T-helper 1 cell (primary cell): ENCODE measurements at places on chromosomes 5 and 9.
A peak's percentile ranks its signal among the peaks of the same experiment; 100 is the strongest.

GRCh38 chr9:81035171-81035570, 654.2 kb downstream of the TLE1 start:
- DNase-seq: no peak

DNA sequence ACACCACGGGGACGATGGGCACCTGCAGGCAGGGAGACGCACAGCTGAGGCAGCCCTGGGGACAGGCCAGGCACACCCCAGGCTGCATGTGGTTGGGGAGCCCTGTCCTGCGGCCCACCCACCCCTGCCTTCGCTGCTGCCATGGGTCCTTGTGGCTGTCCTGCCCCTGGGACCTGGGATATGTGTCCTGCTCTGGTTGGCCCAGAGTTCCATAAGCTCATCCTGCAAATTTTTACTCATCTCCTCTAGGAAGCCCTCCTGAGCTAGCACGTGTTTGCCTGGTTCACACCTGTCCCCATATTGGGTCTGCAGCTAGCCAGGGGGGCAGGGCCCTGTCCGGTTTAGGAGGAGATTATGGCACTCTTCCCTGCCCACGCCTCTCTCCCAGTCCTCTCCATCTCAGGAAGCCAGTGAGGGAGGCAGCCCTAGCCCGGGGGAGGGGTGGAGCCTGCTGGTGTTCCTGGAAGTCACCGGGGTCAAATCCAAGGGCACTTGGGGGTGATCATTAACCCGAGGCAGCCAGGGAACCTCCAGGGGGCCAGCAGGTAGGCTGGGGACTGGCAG, 12.2 kb downstream of the EGFL7 start:
- DNase-seq: no peak

DNA sequence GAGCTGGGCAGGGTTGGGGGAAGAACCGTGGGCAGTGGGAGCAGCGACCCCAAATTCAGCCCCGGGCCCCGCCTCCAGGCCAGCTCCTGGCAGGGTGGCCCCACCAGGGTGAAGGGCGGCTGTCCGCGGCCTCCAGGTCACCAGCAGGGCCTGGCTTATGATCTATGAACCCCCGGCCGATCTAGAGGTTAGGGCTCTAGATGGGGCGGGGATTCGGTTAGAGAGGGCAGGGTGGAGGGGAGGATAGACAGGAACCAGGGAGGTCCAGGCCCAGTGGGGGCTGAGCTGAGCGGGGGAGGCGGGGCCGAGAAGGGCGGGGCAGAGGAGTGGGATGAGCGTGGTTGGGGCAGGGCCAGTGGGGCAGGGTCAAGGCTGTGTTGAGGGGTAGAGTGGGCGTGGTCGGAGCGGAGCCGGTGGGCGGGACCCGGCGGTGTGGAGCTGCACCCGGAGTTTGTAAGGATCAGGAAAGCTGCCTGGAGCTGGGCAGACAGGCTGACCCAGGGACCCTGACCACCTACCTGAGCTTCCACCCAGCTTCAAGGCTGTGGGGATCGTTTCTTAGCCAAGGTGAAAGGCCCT, 29.3 kb upstream of the OBP2B start:
- DNase-seq: peak; percentile 19

DNA sequence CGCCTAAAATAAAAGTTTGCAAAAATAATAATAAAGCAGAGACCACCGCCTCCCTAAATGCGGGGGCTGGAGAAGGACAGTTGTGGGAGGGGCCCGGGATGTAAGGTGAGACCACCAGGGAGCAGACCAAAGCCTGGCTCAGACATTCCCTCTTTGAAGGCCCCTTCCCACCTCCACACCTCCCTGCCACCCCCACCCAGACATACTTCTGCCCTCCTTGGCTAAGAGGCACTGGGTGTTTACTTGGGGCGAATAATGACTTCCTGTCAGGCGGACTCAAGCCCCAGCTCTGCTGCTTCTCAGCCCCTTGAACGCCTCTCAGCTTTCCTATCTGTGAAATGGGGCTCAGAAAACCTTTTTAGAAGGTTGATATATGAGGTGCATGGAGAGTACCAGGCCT, 58.8 kb upstream of the GGTA1 start:
- no peak for DNase-seq

DNA sequence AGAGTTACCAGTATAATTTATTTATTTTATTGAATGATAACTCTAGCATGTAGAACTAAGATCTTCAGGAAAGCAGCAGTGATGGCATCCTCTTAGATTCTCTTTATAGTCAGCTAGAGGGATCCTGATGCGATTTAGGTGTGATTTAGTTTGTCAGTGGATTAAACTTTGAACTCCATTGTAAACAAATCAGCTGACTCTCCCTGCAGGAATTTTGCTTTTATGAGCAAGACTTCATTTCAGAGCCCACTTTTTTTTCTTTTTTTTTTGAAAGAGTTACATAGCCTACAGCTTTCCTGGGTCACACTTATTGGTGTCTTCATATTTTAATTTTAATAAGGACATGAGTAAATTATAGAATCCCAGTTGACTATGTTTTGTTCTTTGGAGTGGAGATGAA, 93.8 kb upstream of the SEMA6A start:
- no peak for DNase-seq

DNA sequence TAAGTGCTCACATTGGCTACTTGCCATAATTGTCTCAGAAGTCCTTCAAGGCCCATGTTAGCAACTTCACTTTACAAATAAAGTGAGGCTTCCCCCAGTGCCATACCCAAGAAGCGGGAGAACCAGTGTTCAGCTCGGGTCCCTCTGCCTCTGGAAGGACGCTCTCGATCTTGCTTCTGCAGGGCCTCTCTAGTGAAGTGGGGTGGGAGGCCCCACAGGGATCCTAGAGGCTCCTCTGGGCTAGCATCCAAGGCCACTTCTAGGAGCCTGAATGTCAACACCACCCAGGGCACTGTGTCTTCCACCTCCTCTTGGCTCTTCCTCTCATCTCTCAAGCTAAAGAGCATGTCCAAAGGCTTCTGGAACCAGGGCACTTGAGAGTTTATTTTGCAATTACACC, 282.5 kb downstream of the GADD45G start:
- no peak for DNase-seq

DNA sequence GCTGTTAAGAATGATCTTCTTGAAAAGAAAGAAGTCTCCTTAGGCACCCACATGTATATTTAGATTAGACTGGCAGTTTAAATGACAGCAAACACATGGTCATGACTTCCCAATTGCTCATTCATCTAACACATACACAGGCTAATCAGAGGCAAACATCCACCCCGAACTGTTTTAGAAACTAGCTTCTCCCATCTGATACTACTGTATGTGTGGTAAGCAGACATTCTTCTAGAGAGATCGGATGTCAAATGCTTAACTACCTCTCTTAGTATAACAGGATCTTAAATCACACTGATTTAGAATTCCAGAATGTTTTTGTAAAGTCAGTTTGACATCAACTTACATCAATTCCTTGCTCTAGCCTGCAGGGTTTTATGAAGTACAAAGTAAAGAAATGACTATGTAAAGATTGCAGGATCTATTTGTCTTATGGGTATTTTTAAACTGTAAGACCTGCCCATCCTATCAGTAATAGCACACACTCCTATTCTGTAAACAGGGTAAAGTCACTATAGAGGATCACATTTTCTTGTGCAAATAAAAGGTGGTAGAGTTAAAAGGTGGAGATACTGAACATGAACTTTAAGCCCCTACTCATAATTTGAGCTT, 239.7 kb downstream of the MLLT3 start:
- no peak for DNase-seq

GRCh38 chr9:37174247-37174646, 53.9 kb downstream of the ZCCHC7 start:
- no peak for DNase-seq

- DNase-seq: no peak
These were observed 434.7 kb upstream of the ZNF608 start for GRCh38 chr5:125181159-125181558.

GRCh38 chr5:125499636-125500332, 753.3 kb upstream of the ZNF608 start:
- no peak for DNase-seq

GRCh38 chr5:95969651-95970358, 8.2 kb upstream of the ELL2 start:
- no peak for DNase-seq

DNA sequence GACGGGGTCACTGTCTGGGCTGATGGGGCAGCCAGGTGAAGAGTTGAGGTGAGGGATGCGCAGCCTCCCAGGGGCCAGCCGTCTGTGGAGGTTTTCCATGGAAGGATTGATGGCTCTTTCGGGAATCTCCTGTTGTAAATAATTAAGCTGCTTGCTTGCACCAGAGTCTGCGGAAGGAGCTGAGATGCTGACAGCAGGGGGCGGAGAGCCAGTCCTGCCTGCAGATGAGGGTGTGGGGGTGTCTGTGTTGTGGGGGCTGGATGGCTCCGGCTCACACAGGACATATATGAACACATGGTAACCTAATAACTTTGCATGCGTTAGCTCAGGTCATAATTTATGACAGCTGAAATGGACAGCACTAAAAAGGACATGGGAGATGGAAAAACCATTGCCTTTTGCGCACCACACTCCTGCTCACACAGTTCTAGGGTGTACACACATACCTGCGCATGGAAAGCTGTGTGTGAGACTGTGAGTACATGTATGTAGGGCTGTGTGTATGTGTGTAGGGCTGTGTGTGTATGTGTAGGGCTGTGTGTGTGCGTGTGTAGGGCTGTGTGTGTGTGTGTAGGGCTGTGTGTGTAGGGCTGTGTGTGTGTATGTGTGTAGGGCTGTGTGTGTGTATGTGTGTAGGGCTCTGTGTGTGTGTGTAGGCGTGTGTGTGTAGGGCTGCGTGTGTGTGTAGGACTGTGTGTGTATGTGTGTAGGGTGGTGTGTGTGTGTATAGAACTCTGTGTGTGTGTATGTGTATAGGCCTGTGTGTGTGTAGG, 36.8 kb upstream of the SEMA4D start:
- DNase-seq: no peak

- DNase-seq: no peak
These were observed 848.2 kb upstream of the DMAC1 start for GRCh38 chr9:8647824-8648223.

GRCh38 chr5:88145611-88146467, 122.8 kb downstream of the TMEM161B start:
- DNase-seq: no peak

- no peak for DNase-seq
These were observed 22.6 kb downstream of the OGN start for GRCh38 chr9:92381775-92382174.
